ENCODE measurements at places on chromosomes 6 and 20.

- no peak for DNase-seq
These were observed 84.5 kb downstream of the SESN1 start for GRCh38 chr6:109009962-109010704.

GRCh38 chr6:78947962-78948361 lies 80.6 kb downstream of the IRAK1BP1 start:
- no peak for DNase-seq

DNA sequence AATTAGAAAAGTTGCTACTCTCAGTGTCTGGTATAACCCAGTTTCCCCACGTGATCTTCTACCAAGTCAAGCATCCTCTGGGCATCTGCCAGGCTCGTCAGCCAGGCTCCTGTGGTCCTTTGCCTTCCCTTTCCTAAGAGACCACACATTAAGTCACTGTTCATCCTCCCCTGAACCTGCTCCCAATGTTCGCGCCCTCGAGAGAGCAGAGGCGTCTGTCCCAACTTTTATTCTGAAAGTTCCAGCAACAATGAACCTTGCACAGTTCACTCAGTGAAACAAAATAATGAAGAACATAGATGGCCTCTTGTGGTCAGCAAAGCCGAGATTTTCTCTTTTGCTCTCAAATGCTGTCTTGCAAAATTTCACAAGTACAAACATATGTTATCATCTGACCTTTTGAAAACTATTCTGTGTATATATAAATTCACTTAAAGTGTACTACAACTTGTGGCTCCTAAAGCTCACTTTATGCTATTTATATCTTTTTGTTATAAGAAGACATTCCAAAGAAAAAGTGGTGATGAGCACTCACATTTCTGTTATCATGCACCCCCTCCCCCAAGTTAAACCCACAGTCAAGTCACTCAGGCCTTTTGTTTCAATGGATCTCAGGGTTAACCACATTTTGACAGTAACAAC lies 39.2 kb upstream of the NHSL1 start:
- no peak for DNase-seq

DNA sequence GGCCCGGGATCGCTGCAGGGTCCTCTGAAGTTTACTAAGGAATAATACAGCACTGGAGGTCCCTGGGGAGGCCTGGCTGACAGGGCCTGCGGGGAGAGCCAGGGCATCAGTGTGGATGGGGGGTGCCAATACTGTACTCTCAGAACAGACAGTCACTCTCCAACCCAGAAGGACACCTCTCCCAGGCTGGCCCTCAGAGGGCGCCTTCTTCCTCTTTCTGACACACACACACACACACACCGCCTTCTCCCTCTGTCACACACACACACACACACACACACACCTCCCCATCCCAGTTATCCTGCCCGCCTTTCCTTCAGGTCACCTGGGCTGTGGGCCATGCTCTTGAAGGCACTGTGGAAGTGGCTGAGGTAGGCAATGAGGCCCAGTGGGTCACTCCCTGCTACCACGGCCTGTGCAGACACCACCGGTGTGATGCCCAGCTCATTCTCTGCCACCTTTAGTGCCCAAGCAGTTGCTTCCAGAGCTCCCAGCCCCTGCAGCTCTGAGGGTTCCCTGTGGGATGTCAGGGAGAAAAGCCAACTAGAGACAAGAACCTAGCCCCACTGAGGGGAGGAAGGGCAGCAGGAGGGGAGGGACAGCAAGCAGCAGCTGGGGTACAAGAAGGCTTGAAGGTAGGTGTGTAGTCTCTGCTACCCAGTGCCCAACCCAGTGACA lies 7.5 kb downstream of the SMPD2 start:
- no peak for DNase-seq

DNA sequence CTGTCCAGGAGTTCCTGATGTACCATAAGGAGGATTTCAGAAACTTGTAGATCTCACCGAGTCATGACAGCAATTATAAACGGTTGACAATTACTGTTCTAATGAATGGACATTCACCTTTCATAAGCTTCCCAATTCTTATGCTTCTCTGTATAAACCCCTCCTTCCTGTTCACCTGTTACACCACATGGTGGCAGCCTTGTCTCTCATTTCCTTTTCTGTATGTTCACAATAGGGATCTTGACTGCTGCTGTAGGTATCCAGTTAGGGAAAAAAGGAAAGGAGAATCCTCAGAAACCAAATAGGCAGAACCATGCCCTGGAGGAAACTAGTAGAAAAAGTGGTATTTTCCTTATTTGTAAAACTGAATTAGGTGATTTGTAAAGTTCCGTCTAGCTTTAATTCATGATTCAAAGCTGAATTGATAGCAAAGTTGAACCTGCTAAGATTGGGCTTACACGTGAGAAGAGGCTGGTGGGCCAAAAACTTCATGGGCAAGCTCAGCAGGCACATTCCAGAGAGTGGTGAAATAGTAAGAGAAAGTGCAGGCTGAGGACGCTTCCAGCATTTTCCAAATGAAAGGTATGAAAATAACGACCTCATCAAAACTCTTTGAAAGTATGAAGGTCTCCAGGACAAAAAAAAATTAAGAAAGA lies 29.0 kb upstream of the TBPL1 start:
- DNase-seq = peak; percentile 67

DNA sequence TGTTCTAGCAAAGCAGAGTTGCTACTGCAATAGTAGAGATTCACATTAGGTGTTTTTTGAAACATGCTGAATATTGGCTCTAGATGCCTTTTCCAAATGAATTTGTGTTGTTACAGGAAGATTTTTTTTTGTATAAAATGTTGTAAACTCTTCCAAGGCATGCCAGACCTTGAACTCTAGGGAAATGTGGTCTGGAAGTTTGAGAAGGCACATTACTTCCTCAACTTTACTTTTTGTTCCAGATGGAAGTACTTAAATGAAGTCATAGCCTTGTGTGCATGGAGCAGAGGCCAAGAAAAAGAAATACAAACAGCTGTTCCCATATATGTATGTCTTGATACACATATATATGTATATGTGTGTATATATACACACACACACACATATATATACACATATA lies 585.7 kb upstream of the MARCKS start:
- no peak for DNase-seq

- no peak for DNase-seq
These were observed 15.1 kb upstream of the MYT1 start for GRCh38 chr20:64149141-64149540.

GRCh38 chr6:11782524-11782923 lies 3.9 kb upstream of the ADTRP start:
- DNase-seq = no peak

DNA sequence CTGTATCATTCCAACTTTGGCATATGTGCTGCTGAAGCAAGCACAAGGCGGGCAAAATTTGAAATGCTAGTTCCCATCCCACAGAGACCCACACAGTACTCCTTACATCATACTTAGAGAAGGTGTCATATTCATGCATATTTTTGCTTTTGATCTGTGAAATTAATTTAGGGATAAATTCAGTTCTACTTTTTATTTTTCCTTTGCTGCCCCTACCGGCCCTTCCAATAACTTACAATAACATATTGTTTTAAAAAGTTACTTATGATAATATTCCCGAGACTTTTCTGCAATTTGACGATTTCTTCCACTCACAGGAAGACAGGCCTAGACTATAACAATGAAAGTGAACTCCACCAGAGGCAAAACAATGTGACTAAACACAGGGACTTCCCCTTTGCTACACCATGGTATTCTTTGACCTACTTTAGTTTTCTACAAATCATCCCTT lies 35.0 kb downstream of the SESN1 start:
- DNase-seq = no peak

GRCh38 chr6:112357791-112358190 lies 10.7 kb downstream of the RFPL4B start:
- no peak for DNase-seq

- DNase-seq = peak; percentile 82
These were observed 1.2 kb upstream of the SRC start for GRCh38 chr20:37344506-37345338.

GRCh38 chr6:53530780-53531386 lies 14.0 kb downstream of the GCLC start:
- no peak for DNase-seq

DNA sequence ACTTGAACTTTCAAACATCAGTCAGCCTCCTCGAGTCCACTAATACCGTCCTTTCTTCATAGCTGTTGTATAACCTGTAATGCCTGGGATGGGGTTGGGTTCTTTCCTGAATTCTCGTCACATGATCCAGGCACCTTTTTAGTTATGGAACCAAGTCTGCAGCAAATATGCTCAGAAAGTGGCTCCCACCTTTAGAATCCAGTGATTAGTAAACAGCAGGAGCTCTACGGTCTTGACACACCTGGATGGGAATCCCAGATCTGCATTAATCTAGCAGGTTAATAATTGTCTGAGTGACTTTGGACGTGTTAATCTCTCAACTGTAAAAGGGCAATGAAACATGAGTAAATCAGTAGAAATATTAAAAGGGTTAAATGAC lies 729 bp upstream of the ZHX3 start:
- no peak for DNase-seq

DNA sequence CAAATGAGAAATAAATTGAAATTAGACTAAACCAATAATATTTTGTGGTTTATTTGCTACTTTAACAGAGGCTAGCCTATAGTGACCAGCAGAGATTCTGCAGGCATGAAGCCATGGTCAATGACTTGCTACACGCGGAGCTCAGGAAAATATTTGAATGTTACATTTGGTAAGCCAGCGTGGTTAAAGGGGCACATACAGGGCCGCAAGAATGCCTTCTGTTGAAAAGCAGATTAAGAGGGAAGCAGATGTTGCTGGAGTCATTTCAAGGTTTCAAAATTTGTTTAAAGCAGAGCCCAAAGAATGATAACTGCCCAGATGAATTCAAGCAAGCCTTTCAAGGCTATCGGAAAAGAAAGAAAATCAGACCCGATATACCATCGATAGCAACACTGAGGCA lies 294.3 kb upstream of the MAN1A1 start:
- DNase-seq = no peak

GRCh38 chr6:101509536-101509935 lies 116.0 kb downstream of the GRIK2 start:
- DNase-seq = no peak

- DNase-seq = peak; percentile 51
These were observed 140.7 kb upstream of the STXBP5 start for GRCh38 chr6:147063469-147064031.

DNA sequence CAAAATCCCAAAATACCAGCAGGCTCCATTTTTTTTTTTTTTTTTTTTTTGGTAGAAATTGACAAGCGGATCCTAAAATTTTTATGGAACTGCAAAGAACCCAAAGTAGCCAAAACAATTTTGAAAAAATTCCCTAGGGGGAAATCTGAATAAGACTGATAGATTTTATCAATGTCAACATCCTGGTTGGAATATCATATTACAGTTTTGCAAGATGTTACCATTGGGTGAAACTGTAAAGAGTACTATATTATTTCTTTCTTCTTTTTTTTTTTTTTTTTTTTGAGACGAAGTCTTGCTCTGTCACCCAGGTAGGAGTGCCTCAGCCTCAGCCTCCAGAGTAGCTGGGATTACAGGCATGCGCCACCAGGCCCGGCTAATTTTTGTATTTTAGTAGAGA lies 29.4 kb upstream of the BEND3 start:
- no peak for DNase-seq

GRCh38 chr6:119209452-119210205 lies 131.2 kb upstream of the FAM184A start:
- peak; percentile 53 for DNase-seq

DNA sequence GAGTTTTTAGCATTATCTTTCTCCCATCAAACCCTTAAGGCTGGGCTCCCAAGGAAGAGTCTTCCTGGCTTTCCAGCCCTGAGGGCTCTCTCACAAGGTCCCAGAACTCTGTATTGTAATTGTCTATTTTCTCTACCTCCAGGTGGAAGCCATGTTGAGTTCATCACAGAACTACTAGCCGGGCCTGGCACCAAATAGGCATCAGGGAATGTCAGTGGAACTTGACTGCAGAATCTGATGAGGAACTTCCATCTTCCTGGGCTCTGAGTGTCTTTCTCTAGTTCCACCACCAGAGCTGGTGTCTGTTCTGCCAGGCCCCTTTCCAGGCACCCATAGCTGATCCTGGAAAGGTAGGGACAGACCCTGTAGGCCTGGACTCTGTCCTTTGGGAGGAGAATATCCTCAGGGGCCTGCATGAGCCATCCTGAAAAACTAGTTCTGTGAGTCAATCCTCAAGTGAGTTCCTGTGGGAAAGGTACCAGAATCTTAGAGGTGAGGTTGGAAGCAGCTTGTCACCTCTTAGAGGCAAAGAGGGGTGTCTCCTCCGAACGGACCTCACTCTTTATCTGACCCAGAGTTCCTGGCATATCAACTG lies 11.1 kb upstream of the TOP1 start:
- DNase-seq = peak; percentile 97

GRCh38 chr20:40278673-40279072 lies 410.4 kb downstream of the MAFB start:
- no peak for DNase-seq

GRCh38 chr6:80263585-80263984 lies 157.1 kb downstream of the BCKDHB start:
- no peak for DNase-seq

DNA sequence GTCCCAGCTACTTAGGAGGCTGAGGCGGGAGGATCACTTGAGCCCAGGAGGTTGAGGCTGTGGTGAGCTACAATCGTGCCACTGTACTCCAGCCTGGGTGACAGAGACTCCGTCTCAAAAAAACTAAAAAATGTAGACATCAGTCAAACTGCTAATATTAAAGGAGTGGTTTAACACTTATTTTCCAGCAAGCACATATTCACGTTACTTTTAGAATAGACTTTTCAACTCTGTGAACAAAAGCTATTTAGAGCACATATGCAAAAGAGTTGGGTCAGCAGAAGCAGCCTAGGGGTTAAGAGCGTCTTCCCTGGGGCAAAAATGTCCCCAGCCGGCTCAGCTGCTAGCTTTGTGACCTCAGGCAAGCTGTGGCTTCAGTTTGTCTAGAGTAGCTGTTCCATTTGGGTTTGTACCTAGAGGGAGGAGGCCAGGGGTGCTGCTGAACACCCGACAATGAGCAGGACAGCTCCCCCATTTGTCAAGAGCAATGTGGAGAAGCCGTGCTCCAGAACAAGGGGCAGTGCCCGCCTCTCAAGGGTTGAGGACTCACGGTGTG lies 62.5 kb upstream of the PTGIS start:
- peak; percentile 80 for DNase-seq

DNA sequence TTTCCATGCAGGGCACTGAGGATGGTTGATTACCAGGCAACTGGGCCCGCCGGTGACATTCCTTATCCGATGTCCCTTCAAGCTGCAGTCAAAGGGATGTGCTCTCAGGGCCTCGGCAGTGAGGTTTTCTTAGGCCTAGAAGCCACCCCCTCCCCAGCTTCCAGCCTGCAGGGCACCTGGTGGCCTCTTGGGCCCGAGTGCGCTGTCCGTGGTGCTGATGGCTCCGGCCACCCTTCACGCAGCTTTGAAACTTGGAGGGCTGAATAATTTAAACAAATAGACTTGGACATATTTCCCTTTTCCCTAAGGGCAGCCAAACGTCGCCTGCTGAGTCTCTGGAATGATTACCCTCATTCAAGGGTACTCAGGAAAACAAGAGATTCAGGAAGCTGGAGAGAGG lies 8.9 kb upstream of the MLN start:
- peak; percentile 42 for DNase-seq

DNA sequence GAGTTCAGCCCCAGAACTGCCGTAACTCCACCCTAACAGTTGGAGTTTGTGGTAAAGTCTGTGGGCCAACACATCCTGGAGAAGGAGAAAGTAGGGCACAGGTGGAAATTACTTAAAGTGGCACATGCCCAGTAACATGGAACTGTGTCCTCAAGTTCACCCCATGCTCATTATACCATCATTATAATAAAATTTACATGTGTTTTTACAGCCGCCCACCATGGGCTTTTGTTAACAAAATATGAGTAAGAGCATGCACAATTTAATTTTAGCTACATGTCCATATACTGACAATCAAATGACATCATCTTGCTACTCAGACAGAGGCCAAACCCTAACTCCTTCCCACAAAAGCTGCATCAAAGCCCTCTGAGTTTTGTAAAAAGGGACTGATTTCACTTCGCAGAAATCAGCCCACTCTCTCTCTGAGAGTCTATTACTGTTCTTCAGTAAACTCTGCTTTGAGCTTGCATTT lies 17.3 kb upstream of the ELOVL4 start:
- no peak for DNase-seq
